ENCODE measurements at places on chromosomes 1 and 21.

- DNase-seq, result no peak
Measured at GRCh38 chr1:153374071-153374470, 1.4 kb downstream of the S100A12 start.

DNA sequence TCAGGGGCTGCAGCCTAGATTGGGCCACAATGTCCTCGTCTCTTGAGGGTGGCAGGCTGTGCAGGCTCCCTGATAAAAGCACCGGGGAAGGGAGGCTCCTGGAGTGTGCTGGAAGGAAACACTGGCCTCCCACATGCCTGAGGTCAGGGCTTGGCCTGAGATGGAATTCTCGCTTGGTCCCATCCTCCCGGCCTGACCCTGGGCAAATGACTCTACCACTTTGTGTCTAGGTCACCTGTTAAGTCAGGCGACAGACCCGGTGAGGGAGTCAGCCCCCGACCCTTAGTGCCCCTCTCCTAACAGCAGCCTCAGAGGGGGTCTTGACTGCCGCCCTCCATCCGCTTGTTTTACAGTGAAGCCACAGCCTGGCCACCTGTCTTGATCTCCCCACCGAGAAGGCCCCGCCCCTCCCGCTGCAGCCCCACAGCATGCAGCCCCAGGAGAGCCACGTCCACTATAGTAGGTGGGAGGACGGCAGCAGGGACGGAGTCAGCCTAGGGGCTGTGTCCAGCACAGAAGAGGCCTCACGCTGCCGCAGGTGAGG, 2.5 kb downstream of the SMIM1 start:
- no peak for DNase-seq

DNA sequence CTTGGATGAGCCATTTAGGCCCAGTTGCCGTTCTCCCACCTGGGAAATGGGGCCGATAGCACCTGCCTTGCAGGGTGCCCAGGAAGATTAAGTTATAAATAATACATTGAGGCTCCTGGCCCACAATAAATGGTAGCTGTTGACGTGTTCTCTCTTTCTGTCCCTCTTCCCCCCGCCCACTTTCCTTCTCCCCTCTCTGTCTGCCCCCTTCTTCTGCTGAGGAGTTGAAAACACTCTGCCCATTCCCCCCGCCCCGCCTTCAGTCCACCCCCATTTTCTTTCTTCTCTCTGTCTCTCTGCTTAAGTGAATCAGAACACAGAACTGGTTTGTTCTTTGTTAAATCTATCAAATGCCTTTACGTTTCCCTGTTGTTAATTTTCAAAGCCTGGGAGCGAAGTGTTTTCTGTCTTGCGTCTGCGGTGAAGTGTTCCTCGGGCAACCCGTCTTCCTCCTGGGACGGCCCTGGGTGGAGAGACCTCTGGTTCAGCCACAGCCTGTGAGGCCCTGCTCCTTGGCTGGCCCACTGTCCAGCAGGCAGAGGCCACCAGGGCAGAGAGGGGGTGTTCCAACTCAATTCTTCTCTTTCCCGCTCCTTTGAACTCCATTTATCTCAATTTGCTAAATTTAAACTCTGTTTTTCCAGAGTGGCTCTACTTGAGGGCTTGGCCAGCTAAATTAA, 29.3 kb upstream of the SELENON start:
- DNase-seq, result no peak

- no peak for DNase-seq
Measured at GRCh38 chr1:40392221-40392620, 18.7 kb downstream of the SMAP2 start.

GRCh38 chr1:173258479-173259264, 51.5 kb upstream of the TNFSF4 start:
- no peak for DNase-seq
